ENCODE measurements at places on chromosomes 3 and 15.

- no peak overlapping the region for H3K27ac ChIP-seq
- H3K36me3 ChIP-seq = no peaks in the 10 kb centered on the region
- DNase-seq = no peak
- no peak overlapping the region for H3K4me3 ChIP-seq
- H3K27me3 ChIP-seq = no peaks in the 10 kb centered on the region
These were observed 59.3 kb upstream of the RAD18 start for GRCh38 chr3:9022305-9023225.

GRCh38 chr15:29756358-29757267 is 65.7 kb downstream of the TJP1 start:
- H3K27me3 ChIP-seq = no peaks in the 10 kb centered on the region
- H3K36me3 ChIP-seq = peaks cover 58% of the 10 kb centered on the region
- no peaks in the 10 kb centered on the region for H3K4me1 ChIP-seq
- no peak overlapping the region for H3K27ac ChIP-seq

GRCh38 chr3:24012589-24013269 is 67.6 kb downstream of the NR1D2 start:
- no peak for DNase-seq
- H3K4me3 ChIP-seq = no peak overlapping the region
- H3K4me1 ChIP-seq = peaks cover 9% of the 10 kb centered on the region
- H3K36me3 ChIP-seq = no peaks in the 10 kb centered on the region
- H3K27me3 ChIP-seq = no peaks in the 10 kb centered on the region
- H3K27ac ChIP-seq = no peak overlapping the region

DNA sequence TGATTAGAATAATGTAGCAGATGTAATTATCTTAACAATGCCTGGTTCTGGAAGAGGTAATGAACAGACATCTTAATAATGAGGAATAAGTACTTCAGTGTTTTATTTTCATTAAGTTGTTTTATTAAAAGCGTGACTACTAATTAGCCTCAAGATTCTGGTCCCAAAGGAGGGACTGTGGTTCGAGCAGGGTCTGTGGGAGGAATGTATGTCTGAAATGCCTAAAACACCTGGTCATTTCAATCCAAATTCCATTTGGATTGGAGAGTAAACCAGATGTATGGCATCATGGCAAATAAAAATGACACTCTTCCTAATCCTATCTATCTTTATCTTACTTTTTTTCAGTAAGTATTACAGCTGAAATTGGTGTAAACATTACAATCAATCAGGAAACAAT is 243.2 kb downstream of the PDZRN3 start:
- DNase-seq = no peak
- H3K36me3 ChIP-seq = peaks cover 32% of the 10 kb centered on the region
- no peaks in the 10 kb centered on the region for H3K4me1 ChIP-seq
- no peak overlapping the region for H3K4me3 ChIP-seq

GRCh38 chr3:61520966-61521628 is 40.3 kb upstream of the PTPRG start:
- H3K27ac ChIP-seq = no peak overlapping the region
- no peaks in the 10 kb centered on the region for H3K4me1 ChIP-seq
- DNase-seq = no peak
- H3K4me3 ChIP-seq = no peak overlapping the region
- no peaks in the 10 kb centered on the region for H3K27me3 ChIP-seq

- H3K4me3 ChIP-seq = no peak overlapping the region
- H3K27ac ChIP-seq = no peak overlapping the region
- no peaks in the 10 kb centered on the region for H3K36me3 ChIP-seq
- no peaks in the 10 kb centered on the region for H3K4me1 ChIP-seq
- no peak for DNase-seq
These were observed 459.8 kb downstream of the MCTP2 start for GRCh38 chr15:94691169-94691568.

DNA sequence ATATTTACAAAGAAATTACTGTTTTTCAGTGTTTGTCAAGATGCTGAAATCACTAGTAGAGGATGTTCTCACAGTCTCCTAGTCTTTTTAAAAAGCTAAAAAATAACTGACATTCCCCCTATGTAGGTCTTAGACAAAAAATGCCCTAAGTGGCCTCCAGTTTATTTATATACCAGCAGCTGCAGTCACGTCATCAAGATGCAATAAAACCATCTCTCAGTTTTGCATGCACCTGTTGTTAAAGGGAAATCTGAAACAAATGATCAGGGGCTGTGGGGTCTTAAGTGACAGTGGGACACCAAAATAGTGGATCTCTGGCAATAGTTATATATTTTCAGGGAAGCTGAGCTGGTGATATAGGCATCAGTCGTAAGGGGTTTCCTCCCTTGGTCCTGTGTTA is 146.5 kb upstream of the ARPP21 start:
- no peak overlapping the region for H3K4me3 ChIP-seq
- H3K4me1 ChIP-seq = no peaks in the 10 kb centered on the region
- no peaks in the 10 kb centered on the region for H3K27me3 ChIP-seq
- H3K36me3 ChIP-seq = no peaks in the 10 kb centered on the region

- H3K27ac ChIP-seq = no peak overlapping the region
- H3K27me3 ChIP-seq = no peaks in the 10 kb centered on the region
- peaks cover 100% of the 10 kb centered on the region for H3K36me3 ChIP-seq
- peaks cover 34% of the 10 kb centered on the region for H3K4me1 ChIP-seq
These were observed 20.9 kb downstream of the CXCR6 start for GRCh38 chr3:45964139-45964538.

DNA sequence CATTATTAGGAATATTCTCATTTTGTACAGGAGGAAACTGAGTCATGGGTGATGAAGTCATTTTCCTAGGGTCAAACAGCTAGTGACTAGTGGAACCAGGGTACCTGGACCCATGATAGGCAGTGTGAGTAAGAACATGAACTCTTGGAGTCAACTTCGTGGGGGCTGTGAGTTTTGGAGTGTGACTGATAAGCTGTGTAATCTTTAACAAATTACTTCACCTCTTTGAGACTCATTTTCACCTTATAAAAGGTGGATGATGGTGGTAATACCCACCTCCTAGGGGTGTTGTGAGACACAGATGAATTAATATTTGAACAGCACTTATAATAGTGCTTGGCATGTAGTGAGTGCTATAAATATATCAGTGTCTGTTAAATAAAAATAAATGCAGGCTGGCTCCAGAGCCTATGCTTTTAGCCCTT is 9.1 kb downstream of the SEMA6D start:
- no peaks in the 10 kb centered on the region for H3K36me3 ChIP-seq
- no peak for DNase-seq
- H3K27ac ChIP-seq = no peak overlapping the region
- no peak overlapping the region for H3K4me3 ChIP-seq

DNA sequence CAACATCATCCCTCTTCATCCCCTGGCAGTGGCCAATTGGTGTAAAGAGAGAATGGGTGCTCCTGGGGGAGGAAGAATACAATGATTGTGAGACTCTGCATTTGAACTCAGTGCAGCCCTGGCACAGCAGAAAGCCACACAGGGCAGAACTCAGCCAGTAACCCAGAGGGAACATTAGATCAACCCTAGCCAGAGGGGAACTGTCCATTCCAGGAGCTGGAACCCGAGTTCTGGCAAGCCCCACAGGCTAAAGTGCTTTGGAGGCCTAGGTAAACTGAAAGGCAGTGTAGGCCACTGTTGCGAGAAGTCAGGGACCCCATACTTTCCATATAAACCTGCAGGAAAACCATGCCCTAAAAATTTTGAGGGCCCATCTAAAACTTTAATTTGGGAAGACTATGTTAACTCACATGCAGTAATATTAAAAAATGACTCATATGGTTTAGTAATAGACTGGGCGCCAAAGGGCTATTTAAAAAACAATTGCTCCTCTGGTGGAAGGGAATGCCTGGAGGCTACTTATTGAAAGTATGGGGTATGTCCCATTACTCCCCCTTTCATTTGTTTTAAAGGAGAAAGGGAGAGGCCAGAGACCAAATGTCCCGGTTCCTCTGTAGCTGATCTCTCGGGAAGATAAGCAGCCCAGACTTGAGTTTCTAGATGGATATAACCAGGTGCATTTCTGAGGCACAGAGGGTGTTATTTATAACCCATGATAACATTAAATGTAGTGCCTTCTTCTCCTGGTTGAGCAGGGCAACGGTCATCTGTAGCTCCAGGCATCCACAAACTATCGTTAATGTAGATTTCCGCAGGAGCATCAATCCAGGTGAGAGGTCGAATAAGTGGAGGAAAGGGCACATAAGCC is 5.8 kb upstream of the RAD51 start:
- H3K36me3 ChIP-seq = peaks cover 31% of the 10 kb centered on the region
- DNase-seq = no peak
- no peak overlapping the region for H3K27ac ChIP-seq
- H3K4me3 ChIP-seq = no peak overlapping the region
- no peaks in the 10 kb centered on the region for H3K27me3 ChIP-seq

DNA sequence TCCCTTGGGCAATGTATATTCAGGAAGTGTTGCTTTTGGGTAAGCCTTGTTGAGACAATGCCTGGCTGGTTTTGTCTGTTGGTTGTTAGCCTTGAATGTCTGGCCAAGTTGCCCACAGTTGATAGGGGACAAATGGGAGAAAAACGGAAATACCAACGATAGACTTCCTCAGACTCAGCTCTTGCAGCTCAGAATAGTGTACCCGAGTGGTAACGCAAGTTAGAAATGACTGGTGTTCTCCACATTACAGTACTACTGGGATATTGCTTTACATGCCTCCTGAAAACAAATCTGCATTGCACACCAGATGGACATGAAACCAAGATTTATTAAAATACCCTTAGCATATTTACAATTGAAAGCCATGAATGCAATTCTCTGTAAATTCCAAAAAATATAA is 47.4 kb downstream of the GREM1 start:
- no peak overlapping the region for H3K4me3 ChIP-seq
- no peaks in the 10 kb centered on the region for H3K4me1 ChIP-seq
- peaks cover 4% of the 10 kb centered on the region for H3K27me3 ChIP-seq
- DNase-seq = no peak

DNA sequence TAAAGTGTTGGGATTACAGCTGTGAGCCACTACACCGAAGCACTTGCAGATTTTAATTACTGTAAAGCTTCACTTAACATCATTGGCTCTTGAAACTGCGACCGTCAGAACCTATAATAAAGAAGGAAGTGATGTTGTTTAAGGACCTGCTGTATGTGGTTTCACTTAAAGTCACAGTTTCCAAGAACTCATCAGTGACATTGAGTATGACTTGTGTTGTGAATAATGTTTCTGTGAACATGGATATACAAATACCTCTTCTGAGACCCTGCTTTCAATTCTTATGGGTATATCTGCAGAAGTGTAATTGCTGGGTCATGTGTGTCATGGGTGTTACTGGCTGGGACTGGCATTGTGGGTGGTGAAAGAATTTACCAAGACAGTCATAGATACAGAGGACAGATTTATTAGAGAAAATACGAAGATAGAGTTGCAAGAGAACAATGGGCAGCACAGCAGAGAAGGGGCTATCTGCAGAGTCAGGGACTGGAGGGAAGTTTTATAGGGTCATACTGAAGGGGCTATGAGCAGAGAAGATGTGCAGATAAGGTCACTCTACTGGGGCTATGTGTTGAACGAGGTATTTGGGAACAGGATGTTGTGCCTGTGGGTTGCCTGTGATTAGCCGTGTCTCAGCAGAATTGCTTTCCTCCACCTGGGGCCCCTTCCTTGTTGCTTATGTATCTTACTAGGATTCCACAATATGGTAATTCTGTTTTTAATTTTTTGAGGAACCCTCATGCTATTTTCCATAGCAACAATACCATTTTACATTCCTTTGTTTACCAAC is 4.5 kb downstream of the NDUFB5 start:
- peaks cover 13% of the 10 kb centered on the region for H3K4me1 ChIP-seq
- H3K27me3 ChIP-seq = no peaks in the 10 kb centered on the region
- no peak overlapping the region for H3K4me3 ChIP-seq
- no peak overlapping the region for H3K27ac ChIP-seq
- no peak for DNase-seq

DNA sequence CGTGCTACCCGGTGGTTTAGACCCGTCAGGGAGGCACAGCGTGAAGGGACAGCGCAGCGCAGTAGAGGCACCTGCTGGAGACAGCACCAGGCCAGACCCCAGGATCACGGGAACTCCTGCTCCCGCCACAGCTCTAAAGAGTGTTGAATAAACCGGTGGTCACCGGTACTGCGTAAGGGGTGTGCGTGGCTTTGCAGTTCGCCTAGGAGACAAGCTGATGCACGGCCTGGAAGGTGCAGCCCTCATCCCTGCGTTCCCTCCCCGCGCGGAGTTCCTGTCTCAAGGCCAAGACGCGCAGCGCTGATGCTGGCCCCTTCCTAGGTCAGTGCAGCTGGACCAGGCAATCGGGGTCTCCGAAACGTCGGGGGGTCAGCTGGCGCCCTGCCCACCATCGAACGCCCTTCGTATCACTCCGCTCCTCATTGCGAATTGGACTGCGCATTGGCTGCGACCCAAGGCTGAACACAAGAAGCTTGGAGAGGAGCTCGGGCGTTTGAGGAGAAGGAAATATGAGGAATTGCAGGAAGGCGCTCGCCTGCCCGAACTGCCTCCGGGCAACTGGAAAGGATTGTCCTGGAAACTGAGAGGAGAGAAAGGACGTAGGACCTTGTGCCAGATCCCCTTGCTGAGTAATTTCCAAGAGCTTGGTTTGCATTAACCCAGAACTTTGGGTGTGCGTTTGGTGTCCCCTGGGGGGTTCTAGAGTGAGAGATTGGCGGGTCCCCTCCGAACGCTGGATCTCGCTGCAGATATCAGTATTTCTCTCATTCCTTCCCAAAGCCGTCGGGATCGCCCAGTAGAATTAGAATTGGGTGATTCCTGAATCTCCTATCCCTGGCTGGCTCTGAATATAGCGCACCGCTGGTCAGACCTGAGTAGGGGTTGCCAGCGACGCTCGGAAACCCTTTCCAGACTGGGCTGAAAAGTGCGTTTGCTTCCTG is 2.3 kb upstream of the SOX14 start:
- DNase-seq = no peak
- peaks cover 16% of the 10 kb centered on the region for H3K4me1 ChIP-seq
- no peaks in the 10 kb centered on the region for H3K36me3 ChIP-seq
- H3K27ac ChIP-seq = no peak overlapping the region
- no peak overlapping the region for H3K4me3 ChIP-seq

DNA sequence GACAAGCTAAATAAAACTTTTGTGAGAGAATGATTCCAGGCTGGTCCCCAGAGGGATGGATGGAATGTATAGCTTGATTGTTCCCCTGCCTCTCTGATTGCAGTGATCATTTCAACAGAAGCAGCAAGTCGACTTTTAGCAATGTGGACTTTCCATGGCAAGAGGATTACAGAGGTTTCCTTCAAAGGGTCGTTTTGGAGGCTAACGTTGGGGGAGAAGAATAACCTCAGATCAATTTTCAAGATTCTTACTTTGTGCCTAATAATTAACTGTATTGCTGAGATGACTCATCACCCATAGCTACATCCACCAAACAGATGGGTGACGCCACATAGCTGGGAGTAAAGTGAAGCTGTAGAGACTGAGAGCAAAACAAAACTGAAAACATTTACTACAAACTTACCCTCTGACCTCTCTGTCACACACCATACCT is 79.9 kb downstream of the GTPBP8 start:
- H3K27me3 ChIP-seq = no peaks in the 10 kb centered on the region
- DNase-seq = no peak
- no peak overlapping the region for H3K4me3 ChIP-seq
- no peaks in the 10 kb centered on the region for H3K4me1 ChIP-seq
- no peak overlapping the region for H3K27ac ChIP-seq

GRCh38 chr3:34008836-34009809 is 210.7 kb downstream of the PDCD6IP start:
- no peak overlapping the region for H3K27ac ChIP-seq
- no peak for DNase-seq
- peaks cover 10% of the 10 kb centered on the region for H3K4me1 ChIP-seq
- H3K4me3 ChIP-seq = no peak overlapping the region

- no peak overlapping the region for H3K27ac ChIP-seq
- H3K36me3 ChIP-seq = no peaks in the 10 kb centered on the region
- H3K4me3 ChIP-seq = no peak overlapping the region
- no peaks in the 10 kb centered on the region for H3K4me1 ChIP-seq
- DNase-seq = no peak
These were observed 75.0 kb downstream of the CORO2B start for GRCh38 chr15:68653801-68654200.
